Neuronal stem cell (in vitro differentiated cells): ENCODE measurements at places on chromosomes 4 and X.
A peak's percentile ranks its signal among the peaks of the same experiment; 100 is the strongest.

DNA sequence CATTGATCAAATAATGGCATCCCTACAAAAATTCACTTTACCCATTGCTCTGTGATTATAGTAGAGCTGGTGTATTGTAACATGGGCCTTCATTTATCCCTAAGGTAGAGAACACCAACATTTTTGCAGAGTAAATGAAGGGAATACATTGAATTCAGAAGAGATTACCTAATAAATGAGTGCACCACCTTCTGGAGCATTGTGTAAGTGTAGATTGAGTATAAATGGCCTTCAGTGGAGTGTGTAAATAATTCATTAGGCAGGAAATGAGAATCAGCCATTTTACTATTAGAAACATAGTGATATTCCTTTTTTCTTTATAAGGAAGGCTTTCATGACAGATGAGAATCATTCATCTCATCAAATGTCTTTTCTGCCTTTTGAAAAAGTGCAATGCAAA, 155.8 kb downstream of the FAM47B start:
- DNase-seq, result no peak

- no peak for DNase-seq
These were observed 292.3 kb downstream of the ANKRD50 start for GRCh38 chr4:124420166-124420695.

- DNase-seq, result peak; percentile 21
These were observed 1454.2 kb downstream of the ARAP2 start for GRCh38 chr4:34790131-34790530.

GRCh38 chr4:22906045-22906444, 213.3 kb downstream of the GBA3 start:
- DNase-seq, result no peak

DNA sequence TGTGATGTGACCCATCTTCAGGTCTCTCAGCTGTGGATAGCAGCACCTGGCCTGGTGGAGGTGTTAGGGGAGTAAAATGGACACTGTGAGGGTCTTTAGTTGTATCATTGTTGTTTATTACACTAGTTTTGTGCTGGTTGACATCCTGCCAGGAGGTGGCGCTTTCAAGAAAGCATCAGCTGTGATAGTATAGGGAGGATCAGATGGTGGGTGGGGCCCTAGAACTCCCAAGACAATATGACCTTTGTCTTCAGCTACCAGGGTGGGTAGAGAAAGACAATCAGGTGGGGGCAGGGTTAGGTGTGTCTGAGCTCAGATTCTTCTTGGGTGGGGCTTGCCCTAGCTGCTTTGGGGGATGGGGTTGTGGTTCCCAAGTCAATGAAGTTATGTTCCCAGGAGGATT, 162.8 kb downstream of the PPP1R2C start:
- DNase-seq, result no peak

DNA sequence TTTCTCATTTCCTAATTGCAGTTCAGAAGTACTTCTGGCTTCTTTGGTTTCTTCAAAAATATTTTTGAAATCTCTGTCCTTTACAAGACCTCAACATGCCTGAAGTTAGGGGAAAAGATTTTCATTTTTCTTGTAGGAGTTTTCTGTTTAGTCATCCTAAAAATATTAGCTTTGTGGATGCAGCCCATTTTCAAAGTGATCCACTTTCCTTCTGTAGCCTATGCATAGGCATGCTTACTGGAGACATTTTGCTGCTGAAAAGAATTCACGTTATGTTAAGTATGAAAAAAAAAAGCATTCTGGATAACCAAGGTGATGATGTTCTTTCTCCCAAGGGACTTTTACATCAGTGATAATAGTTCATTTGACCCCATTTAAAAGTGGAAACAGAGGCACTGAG, 245.6 kb downstream of the THOC2 start:
- DNase-seq, result no peak

GRCh38 chrX:99603091-99603814, 806.8 kb downstream of the PCDH19 start:
- no peak for DNase-seq

GRCh38 chr4:122532766-122533165, 76.2 kb upstream of the IL2 start:
- no peak for DNase-seq
